ENCODE measurements at places on chromosomes 7 and 10.

DNA sequence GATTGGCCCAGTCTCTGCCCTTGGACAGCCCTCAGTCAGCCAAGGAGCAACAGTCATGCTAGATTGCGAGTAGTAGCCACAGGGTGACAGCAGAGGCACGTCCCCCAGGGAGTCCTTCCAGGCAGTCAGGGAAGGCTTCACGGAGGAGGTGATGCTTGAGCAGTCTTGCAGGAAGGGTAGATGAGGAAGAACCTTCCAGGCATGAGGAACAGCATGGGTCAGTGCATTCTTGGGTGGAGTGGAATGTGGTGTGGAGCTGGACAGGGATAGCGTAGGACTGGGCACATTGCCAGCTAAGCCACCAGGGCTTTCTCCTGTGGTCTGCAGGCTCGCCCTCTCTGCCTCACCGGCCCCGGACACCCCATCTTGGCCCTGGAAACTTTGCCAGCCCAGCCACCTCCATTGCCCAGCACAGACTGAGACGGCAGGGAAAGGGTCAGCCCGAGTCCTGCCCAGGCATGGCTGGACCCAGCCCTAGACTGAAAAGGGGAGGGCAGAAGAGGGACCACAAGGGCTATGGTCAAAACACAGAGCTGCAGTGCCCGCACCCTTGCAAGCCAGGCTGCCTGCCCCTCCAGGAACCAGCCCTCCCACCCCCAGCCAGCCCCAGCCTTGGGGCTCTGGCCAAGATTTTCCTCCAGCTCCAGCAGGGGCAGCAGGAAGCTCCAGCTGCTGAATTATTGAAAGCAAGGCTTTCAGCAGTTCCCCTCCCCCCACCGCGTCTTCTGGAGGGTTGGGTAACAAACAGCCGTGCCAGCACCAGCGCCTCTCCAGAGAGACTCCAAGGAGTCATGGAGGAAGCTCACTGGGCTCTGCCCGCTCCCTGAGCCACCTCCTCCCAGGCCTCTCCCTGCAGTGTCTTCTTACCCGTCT lies 18.7 kb downstream of the SRRM3 start:
- no peak for DNase-seq

DNA sequence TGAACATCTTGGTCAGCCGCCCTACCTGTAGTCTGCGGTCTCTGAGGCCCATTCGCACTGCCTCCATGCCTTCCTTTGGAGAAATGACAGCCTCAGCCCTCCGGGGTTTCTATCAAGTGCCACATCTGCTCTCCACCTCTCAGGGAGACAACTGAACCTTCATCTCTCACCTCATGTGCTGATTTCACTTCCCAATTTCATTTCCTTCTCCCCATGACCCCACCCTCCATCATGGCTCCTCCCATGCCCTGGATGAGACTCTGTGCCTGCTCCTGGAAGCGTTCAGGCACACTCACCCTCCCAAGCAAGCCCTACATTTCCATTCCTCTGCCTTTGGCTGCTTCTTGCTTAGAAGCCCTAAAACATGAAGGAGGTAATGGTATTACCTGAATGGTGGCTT lies 7.8 kb upstream of the SCD start:
- DNase-seq: no peak

- no peak for DNase-seq
Measured at GRCh38 chr10:86413046-86413728, 46.6 kb upstream of the GRID1 start.

GRCh38 chr10:110220398-110220797 lies 13.0 kb downstream of the MXI1 start:
- no peak for DNase-seq

GRCh38 chr7:28266402-28266801 lies 85.8 kb upstream of the JAZF1 start:
- no peak for DNase-seq

GRCh38 chr10:88901206-88901983 lies 21.4 kb downstream of the STAMBPL1 start:
- DNase-seq: no peak

DNA sequence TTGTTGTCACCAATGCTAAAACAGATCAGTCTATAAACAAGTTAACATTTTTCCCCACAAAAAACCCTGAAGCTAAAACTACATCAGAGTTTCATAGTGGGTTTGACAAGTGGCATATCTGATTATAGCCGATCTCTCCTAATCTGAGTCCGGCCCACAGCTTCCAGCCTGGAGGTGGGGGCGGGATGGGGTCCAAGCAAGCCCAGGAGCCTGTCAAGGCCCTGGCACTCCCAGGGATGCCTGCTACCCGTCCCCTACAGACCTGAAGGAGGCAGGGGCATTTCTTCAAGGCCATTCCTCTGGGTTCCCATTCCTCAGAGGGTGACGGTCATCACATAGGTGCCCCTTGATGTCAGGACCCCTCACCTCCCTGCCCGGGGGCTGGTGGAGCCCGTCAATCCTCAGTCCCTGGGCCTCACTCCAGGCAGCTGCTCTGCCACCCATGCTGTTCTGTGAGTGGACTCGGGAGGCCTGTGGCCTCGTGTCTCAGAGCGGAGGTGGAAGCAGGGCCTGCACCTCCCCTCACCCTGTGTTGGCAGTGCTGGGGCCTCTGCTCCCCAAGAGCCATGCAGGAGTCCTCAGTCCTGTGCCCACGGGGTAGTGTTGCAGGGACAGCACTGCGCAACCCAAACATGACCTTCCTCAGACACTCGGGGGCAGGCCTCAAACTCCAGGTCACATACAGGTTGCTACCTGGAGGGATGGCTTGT lies 8.8 kb downstream of the DPYSL4 start:
- no peak for DNase-seq

DNA sequence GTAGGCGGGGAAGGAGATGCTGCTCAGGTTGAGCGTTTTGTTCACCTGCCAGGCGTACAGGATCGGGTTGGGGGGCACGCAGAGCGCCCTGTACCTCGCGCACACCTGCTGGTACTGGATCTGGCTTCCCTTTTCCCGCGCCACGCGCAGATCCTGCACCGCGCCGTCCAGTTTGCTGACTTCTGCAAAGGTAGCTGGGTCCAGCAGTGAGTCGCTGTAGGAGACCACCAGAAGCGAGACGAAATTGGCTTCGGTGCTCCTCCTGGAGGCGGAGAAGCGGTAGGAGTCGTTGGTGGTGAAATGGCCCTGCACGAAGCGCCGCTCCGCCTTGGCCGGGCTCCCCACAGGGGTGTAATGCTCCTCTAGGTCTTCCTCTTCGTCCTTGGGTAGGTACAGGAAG lies 90.7 kb upstream of the RAB18 start:
- DNase-seq: no peak

DNA sequence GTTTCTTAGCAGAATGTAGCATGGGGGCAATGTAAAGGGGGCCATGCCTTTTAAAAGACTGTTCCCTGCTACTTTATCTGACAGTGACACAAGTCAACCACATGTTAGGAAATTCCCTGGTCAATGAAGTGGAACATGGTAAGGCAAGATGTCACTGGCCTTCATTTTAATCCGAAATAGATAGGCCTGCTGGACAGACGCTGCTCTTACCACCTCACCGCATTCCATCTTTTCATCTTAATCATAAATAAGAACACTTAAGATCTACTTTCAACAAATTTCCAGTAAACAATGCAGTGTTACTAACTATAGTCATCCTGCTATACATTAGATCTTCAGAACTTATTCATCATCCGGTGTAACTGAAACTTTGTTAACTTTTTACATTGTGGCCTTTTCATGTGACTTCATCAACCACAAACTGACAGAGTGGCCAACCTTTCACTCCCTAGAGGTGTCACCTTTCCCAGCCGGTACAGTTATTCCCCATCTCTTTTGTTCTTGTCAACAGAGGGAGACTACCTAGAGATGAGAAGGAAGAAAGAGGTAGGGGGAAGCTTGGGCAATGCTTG lies 15.6 kb downstream of the ASB4 start:
- no peak for DNase-seq

DNA sequence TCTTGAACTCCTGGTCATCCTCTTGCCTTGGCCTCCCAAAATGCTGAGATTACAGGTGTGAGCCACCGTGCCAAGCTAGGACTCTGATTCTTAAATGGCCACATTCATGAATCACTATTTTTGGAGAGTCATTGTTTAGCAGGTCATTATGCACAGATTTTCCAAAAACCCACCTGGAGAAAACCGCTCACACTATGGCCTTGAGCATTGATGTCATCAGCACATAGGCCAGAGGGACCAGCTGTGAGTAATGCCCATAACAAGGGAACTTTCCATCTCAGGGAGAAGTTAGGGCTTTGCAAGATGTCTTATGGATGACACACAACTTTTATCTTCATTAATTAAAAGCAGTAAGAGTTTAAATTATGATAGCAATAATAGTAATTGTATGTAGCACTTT lies 86.4 kb upstream of the KIF5B start:
- no peak for DNase-seq

DNA sequence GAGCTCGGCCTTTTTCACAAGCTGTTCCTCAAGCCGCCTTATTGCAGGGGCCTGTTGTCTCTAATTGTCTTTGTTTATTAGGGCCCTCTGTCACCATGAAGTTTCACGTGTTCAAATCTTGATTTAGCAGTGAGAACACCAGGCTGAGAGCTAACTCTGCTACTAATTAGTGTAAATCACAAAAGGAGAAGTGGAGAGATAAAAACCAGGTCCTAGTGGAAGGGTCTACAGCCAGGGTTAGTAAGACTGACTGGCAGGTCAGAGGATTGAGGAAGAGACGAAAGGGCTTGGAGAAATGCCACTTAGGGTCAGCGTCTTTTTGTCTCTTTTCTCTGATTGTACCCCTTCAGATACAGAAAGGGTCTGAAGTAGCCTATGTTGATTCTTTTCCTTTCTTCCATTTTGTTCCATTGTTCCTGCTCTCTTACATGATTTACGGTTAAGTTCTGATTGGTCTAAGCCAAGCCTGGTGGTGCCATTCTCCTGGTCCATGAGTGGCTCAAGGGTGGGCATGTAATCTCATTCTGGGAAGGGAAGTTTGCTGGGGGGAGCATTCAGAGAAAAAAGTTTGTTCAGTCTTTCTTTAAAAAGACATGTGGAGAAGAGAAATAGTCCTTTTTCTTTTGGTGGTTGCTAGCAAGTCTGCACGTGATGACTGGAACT lies 21.3 kb downstream of the SSMEM1 start:
- no peak for DNase-seq
